DMS79 treated with DMSO at 0.1 percent for 48 hours (cell line): ENCODE measurements at places on chromosomes 2 and 18.

DNA sequence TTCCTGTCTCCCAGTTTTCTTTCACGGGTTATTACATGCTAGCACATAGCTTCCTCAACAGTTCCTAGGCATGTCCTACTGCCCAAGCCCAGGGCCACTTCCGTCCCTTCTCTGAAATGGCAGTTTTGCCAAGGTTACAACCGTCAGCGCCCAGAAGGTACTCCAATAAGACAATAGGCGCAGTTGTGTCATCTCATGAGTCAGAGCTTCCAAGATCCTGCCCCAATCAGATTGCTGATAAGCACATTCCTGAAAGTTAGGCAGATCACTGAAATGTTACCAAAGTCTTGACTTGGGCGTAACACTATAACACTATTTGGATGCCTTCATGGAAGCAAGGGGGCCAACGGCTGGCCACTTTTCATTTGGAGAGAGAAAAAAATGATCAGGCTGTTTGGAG, 34.2 kb downstream of the GKN2 start:
- DNase-seq = no peak

DNA sequence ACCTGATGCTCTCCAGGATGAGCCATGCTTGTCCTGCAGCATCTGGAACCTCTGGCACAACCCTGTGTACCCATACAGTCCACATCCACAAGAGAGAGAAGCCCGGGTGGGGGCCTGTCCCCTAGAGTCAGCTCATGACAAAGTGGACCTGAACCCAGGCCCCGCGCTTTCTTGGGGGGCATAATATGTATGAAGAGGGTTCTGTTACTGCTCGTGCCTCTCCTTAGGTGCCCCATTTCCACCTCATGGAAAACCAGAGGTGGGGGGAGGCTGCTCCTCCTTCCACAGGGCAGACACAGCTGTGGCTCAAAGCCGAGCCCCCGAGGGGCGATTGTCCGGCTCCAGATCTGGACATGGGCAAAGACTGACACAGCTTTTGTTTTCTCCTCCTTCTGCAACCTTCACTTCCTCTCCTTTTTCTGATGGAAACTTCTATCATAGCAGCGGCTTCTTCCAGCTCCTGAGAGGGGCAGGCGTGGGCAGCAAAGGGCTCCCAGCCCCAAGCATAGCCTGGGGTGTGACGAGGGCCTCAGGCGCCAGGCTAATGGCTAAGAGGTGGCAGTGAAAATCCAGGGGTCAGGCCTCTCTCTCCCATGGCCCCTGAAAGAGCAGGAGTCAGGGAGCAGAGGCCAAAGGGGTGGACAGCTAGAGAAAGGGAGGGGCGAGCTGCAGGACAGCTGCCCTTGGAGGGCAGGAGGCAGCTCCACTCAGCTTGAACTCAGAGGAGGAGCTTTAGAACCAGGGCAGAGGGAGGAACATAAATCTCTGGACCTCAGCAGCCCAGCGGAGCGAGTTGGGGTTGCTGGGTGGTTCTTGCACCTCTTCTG, 155.5 kb downstream of the ZFP36L2 start:
- DNase-seq = no peak

DNA sequence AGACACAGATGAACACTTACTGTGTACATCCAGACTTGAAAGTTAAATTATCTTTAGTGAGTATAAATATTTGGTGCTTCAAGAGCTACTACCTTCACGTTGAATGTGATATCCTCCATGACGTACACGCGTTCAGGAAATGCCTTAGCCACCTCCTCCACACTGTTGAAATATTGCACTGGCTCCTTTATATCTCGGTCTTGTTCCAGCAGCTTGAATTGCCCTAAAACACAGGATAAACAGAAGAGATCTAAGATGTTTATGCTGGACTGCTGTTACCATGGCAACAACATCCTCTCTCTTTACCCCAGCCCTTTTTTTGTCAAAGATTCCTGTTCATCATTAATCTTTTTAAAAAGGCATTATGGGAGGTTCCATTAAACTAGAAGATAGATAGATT, 120.3 kb downstream of the MEP1B start:
- no peak for DNase-seq

DNA sequence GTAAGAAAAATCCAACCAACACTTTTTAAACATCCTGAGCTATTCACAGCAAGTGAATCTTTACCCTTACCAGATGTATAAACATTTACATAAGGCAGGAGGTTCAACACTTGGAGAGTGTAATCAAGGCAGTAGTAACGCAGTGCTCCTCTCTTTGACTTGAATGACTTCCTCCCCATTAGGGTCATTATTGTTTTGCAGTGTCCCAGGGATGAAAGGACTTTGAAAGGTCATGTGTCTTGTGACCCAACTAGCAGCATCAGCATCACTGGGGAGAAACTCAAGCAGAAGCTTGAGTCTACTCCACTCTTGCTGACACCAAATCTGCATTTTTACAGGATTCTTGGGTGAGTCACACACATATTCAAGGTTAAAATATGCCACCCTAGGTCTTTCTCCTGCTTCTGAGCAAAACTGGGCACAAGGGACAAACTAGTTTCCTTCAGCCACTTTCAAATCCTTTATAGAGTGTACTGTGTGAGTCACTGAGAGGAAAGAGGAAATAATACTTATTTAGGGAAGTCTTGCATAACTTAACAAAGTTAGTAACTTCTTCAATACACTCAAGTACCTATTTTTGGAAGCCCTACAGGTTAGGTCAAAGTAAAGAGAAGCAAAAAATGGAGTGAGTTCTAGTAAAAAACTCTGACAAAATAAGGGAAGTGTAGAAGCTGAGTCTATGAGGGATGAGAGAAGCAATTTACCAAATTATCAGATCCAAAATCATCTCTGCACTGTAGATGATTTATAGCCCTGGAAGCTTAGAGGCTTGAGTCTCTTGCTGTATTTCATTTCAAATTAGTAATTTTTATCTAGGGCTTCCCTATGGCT, 51.0 kb upstream of the EML4 start:
- DNase-seq = no peak

DNA sequence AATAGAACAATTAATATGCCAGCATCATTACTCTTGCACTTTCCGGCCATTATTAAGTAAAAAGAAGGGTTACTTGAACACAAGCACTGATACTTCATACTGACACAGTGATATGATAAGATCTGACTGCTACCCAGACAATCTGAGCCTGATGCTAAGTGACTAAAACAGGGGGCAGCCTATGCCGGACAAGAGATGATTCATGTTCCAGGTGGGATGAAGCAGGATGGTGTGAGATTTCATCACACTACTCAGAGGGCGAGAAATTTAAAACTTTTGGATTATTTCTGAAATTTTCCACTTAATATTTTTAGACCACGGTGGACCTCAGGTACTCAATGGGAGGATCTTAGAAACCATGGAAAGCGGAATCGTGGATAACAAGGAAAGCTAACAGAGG, 61.7 kb downstream of the LIPG start:
- DNase-seq = no peak

- no peak for DNase-seq
These were observed 180.5 kb downstream of the HDAC4 start for GRCh38 chr2:239220341-239220740.

- no peak for DNase-seq
These were observed 48.2 kb downstream of the CXCR4 start for GRCh38 chr2:136069773-136070172.

DNA sequence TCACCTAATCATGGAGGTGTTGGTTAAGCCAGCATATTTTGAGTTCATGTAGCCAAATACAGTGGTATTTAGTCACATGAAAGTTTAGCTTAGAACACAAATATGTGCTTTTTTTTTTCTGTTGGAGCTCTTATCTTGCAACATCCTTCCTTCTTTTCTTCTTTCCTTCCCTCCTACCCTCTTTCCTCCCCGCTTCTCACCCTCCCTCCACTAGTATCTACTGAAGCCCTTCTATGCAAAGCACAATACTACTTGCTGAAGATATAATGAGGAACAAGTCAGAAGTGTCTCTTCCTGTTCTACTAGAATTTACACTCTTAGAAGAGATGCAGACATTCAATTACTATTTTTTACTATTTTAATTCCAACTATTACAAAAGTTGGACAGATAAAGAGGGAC, 105.0 kb upstream of the ITGA4 start:
- no peak for DNase-seq

GRCh38 chr18:46939998-46940571, 22.7 kb downstream of the KATNAL2 start:
- no peak for DNase-seq

GRCh38 chr18:80154293-80154692, 45.2 kb downstream of the ADNP2 start:
- DNase-seq = no peak
